Right forelimb (tissue), 1 donor: ENCODE measurements at places on chromosomes 3 and 15.

DNA sequence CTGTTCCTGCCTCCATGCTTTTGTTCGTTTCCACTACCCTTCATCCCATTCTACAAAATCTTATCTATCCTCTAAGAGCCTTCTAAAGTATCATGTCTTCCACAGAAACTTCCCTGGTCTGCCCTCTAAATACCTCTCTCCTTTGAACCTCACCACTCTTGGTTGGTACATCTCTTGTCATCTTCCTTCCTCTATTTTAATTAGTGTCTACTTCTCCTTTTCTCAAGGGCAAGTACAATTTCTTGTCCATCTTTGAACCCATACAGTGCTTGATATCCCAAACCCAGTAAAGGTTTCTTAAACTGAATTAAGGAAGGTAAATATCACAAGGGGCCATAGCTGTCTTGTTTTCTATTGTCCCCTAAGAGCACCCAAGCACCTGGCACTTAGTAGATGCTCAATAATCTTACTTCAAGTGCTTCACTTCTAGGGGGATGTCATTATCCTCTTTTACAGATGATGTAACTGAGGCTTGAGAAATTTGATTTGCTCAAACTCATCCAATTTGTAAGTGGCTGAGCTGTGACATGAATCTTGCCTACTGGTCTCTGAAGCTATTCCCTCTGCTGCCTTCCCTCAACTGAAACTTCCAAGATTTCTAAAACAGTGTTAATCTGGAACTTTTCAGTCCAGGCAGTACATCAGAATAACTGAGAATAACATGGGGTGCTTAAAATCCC, 2.6 kb upstream of the DAPK2 start:
- DNase-seq: no peak

DNA sequence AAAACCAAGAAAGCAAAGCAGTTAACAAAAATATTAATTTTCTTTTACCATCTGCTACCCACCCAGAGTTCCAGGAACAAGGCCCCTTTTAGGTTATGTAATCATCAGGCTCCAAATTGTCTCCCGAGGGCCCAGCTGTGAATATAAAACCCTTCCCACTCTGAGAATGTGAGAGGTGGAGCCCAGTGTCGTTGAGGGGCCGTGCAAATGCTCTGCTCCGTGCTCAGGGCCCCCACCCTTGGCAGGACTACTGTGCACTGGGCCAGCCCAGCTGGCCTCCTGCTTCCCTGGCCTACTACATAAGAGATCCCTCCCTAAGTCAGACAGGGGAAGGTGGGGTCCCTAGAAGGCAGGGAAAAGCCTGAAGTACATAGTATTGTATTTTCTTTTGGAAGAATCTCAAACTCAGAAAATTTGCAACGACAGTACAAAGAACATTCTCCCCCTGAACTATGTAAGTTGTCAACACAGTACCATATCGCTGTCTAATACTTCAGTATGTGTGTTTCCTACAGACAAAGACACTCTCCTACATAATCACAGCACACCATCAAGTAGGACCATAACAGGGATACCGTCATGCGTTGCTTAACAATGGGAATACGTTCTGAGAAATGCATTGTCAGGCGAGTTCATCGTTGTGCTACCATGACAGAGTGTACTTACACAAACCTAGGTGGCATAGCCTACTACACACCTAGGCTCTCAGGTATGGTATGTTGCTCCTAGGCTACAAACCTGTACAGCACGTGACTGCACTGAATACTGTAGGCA, 4.4 kb upstream of the CLEC3B start:
- DNase-seq: peak; percentile 82

- DNase-seq: no peak
These were observed 222.3 kb upstream of the CDIN1 start for GRCh38 chr15:36356978-36357601.

- DNase-seq: no peak
These were observed 24.2 kb upstream of the LXN start for GRCh38 chr3:158696618-158697017.

GRCh38 chr3:46903341-46904302, 26.1 kb downstream of the PTH1R start:
- DNase-seq: peak; percentile 42

GRCh38 chr15:43915631-43916325, 89.0 kb downstream of the WDR76 start:
- DNase-seq: no peak

GRCh38 chr15:63042877-63043334, 359 bp downstream of the TPM1 start:
- DNase-seq: peak; percentile 64

- no peak for DNase-seq
These were observed 57.4 kb downstream of the ABTB1 start for GRCh38 chr3:127730171-127730570.

GRCh38 chr15:69818529-69818928, 279.2 kb downstream of the TLE3 start:
- DNase-seq: no peak

DNA sequence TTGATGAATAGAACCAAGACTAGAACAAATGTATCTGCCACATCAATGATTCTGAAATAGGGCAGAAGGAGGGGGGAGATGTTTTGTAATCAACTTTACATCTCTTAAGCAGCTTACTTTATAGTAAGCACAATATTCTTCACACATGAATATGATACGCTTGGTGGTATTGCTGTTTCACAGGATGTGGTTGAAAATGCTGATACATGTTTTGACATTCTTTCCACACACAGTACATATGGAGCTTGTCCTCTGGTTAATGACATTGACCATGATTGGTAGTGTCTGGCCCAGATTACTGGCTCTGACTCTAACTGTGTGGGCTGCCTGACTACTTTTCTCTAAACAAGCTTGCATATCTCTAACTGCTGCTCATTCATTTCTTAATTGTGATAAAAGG, 168.9 kb downstream of the KLHL25 start:
- no peak for DNase-seq

DNA sequence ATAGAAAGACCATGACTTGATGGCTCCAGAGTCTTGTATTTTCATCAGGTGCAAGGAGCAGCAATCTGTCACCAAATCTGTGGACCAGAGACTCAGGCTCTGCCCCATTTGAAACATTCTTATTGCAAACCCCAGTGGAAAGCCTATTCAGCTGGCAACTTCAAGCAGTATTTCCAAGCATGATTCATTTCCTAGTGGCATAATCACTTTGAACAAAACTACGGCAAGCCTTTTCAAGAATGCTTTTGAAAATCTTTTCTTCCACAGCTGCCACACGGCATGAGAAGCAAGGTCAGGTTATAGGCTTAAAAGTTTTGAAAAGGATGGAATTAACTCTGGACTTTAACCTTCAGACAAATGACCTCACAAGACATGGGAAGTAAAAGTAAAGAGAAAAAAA, 122.0 kb upstream of the BFSP2 start:
- no peak for DNase-seq

GRCh38 chr3:37400945-37401344, 226.6 kb upstream of the LRRFIP2 start:
- no peak for DNase-seq

DNA sequence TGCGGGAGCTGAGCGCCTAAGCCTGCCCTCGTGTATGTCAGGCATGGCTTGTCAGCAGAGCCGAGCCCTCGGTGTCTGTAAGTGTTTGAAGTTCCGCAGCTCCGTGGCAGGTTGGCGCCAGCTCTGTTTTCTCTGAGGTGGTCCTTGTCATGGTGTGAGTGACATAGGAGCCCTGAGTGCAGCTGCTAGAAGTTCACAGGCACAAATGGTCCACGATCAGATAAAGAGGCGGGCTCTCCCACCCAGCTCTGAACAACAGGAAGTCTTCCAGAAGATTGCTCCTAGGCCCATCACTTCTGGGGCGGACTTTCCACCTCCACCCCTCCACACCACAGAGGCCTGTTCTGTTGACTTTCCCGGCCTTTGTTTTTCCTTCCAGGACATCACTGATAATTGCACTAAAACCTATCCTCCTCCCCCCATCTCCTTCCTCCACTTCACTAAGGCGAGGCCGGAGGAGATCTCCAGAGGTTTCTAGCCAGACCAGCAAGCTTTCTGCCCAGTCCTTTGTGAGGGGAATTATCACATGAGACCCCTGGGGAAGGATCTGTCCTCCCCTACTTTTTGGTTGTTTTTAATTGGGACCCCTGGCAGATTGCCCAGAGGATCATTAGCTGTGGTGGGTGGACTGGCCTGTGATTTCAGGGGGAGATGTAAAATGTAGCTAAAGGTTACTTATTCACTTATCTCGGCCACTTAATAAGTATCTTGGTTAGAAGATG, 19.9 kb downstream of the ITPR1 start:
- DNase-seq: no peak

GRCh38 chr15:63509955-63510940, 5.9 kb downstream of the USP3 start:
- DNase-seq: no peak

- no peak for DNase-seq
These were observed 6.3 kb downstream of the CCNB2 start for GRCh38 chr15:59111251-59111650.

DNA sequence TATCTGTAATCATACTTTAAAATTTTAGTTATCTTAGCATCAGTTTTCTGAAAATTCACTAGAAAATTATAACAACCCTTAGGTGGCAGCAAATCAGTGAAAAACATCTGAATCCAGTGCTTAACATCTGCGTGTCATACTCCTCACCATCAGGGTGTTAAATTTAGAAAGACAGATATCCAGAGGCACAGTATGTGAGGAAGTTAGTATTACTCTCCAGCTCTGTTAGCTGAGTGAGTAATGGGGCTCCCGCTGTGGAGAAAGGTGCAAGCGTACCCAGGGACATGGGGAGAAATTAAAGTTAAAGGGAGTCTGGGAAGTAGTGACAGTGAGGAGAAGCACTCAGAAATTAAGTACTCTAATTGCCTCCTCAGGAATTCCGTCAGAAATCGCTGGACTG, 50.9 kb downstream of the CEP63 start:
- no peak for DNase-seq

DNA sequence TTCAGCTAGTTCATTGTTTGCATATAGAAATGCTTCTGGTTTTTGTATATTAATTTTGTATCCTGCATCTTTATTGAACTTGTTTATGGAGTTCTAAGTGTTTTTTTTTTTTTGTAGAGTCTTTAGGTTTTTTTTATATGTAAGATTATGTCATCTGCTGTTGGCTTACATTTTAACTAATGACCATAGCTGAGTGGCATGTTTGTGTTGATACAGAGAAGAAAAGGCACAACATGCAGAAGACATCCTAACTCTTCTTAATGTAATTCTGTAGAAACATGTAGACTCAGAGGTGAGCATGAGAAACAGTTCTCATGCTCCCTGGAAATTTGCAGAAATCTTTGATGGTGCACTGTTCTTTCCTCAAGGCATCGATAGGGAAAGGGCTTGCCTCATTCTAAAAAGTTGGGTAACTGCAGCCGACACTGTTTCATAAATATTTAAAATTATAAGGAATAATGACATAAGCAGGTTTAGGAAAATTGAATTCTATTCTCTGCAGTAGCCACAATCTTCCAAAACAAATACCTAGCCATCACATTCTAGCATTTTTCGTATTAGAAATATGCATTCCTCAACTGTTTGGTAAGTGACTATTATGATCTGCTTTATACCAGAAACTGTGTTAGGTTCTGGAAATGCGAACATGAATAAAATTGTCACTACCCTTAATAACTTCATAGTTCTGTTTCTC, 499.6 kb upstream of the KCNMB2 start:
- no peak for DNase-seq

DNA sequence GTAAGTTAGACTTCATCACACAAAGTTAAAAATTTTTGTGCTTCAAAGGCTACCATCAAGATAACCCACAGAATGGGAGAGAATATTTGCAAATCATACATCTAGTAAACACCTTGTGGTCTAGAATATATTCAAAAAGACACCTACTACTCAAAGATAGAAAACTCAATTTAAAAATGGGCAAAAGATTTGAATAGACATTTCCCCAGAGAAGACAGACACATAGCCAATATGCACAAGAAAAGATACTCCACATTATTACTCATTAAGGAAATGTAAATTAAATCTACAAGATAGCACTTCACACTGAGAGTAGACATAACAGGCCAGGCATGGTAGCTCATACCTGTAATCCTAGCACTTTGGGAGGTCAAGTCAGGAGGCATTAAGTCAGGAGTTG, 87.8 kb upstream of the MANF start:
- no peak for DNase-seq

DNA sequence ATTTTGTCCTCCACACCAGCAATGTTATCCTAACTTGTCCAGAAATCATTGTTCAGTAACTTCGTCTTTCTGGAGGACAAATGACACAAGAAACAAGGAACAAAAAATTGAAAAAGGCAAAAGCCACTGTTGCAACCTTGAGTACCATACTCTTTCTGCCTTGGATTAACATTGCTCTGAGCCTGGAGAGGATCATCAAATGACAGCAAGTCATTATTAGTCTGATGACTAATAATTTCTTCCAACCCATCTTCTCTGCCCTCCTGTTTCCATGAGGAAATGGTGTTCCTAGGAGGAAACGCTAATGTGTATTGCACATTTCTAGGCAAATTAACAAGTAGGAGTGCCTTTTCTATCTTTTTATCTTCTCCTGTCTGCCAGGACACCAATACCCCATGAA, 153.9 kb downstream of the PCCB start:
- DNase-seq: no peak

GRCh38 chr3:52070724-52071621, 14.6 kb upstream of the DUSP7 start:
- DNase-seq: no peak

- no peak for DNase-seq
These were observed 457.2 kb downstream of the RAP2B start for GRCh38 chr3:153619268-153619667.

DNA sequence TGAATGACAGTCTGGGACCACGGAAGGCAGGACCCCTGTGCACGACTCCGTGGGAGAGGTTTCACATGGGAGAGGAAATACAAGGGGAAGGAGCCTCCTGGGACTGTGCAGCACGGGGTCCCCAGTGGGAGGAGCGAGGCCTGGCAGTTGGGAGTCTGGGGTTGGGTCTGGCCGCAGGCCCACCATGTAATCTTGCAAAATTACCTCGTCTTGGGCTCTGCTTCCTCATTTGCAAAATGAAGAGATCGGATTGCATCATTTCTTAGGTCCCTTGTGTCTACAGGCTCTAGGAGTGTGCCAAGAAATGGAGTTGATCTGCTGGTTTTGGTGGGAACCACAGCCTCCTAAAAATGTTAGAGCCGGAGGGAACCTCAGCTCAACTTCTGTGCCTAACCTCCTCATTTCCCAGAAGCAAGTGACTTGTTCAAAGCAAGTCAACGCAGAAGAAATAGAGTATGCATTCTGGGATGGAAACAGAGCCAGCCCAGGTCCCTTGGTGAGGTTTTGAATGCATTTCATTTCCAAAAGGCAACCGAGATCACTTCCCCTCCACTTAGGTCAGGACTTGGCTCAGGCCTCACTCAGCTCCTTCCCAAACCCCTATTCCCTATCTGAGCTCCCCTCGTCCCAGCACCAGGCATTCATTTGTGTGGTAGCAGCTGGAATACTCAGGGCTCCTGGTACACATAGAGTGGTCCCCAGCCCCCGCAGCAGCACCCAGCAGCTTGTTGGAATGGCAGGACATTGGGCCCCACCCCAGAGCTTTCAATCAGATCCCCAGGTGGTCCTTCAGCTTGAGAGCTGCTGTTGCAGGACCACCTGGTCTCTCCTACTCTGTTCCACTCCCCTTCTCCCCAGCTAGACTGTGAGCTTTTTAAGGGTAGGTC, 267.7 kb downstream of the XXYLT1 start:
- DNase-seq: peak; percentile 59
